Activated CD4-positive, CD25-positive, alpha-beta regulatory T cell (primary cell): ENCODE measurements at places on chromosomes 2 and 18.

DNA sequence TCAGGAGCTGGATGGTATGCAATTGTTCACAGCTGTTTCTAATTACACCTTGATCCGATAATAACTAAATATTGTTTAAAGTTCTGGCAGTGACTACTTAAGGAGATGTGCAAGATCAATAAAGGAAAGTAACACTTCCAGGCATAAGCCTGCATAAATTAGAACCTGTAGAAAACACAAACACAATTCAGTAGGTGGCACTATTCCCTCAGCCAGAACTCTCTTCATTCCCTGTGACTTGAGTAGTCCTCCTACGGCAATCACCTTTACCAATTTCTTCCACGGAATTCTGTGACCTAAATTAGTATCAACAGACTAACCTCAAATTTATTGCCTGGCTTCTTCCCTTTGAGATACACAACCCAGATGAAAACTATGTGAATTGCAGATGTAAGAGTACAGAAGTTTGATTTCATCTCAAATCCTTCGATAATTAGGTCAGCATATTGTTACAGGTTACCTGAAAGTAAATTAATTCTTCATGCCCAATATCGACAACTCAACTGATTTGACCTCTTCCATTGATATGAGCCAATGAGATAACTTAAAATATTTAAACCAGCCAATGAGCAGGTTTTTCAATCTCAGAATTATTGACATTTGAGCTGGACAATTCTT lies 137.8 kb downstream of the PID1 start:
- DNase-seq: no peak

GRCh38 chr2:106028192-106028591 lies 165.9 kb downstream of the UXS1 start:
- no peak for DNase-seq

DNA sequence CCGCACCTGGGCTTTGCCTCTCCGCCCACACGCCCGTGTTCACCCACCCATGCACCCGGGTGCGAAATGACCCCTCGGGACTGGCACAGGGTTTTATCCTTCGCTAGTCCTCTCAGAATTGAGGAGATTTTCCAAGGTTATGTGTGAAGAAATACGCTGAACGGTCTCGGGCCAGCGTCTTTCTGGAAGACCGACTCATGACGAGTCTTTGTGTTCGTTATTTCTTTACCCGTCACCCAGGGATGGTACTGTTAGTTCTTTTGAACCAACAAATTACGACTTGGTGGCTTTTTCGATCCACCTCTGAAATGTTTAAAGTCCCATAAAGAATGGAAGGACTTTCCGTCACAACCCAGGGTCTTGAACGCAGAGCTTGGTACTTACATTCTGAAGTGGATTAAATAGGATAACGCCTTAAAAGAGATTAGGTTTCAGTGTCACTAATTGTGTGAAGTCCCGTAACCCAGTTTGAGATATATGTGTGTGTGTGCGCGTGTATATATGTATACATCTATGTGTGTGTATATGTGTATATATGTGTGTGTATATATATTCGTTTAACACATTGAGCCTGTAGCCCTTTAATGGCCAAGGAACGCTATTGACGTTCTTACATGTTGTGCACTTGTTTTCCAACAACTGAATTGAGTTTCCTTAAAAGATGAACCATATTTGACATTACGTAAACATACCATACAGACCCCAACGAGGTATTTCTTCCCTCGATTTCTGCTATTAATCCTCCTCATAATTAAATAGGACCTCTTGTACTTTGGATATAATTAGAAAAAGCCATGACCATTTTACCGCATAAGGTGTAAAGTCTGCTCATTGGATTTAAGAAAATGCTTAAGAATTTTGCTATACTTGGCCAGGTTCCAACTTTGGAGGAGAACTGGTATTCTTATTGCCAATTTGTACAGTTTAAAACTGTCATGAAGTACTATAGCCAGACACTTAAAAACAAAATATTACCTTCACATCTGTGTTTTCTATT lies 889 bp downstream of the ZC3H15 start:
- DNase-seq: no peak

DNA sequence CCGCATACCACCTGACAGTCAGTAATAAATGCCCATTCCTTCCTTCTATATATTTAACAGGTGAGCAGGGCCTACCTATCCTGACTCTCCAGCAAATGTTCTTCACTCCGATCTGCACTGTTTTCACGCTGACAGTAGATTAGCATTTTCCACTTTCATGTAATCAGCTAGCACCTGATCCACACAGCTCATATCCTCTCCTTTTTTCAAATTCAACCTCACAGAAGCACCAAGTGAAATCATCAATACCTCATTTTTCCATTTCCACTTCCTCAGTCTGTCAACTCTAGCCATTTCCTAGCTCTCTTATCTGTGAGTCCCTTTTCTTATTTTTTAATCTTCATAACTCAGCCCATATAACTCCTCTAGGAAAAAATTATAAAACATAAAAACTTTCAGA lies 402.8 kb downstream of the ZEB2 start:
- no peak for DNase-seq

GRCh38 chr2:140270224-140270623 lies 1490.0 kb upstream of the NXPH2 start:
- DNase-seq: no peak

- no peak for DNase-seq
These were observed 30.4 kb downstream of the PRKRA start for GRCh38 chr2:178420463-178420999.

DNA sequence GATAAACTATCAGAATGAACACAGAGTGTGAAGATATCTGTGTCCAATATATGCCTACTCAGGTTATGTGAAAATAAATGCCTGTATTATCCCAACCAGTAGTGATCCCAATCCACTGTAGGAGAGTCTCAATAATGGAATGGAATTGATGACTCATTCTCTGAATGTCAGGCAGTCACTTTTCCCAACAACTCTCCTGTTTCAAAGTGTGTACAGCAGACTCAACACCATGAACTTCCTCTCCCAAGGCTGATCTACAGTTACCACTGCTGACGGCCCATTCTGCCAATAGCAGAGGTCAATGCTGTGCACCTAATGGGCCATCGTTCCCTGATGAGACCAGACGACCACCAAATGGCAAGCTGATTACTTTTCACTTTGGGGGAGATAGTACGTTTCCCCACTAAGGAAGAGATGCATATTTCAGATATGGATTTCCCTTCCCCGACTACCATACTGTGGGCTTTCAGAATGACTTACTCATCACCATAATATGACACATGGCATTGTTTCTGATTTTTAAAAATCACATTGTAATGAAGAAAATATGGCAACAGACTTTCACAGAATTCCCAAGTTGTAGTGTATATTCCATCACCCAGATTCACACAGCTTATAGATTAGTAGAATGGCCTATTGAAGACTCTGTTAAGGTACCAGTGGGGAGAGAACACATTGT lies 601.7 kb upstream of the VRK2 start:
- no peak for DNase-seq

DNA sequence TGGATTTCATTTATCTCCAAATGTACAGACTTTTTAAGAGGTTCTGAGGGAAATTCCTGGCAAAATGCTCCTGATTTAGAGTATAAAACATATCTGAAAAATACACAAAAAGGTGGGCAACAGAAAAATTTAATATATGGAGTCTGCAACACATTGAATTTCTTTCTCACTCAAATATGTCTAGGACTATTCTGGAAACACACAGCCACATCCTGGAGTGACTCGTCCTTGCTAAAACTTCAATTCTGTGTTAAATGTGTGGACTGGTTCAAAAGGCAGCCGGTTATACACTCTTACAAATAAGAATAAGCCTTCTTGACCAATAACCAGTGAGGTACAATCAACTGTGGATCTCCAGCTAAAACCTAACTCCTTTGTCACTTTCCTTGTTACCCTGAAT lies 44.1 kb upstream of the RND3 start:
- no peak for DNase-seq

- DNase-seq: no peak
These were observed 61.3 kb downstream of the ZBTB7C start for GRCh38 chr18:48347756-48348326.

- no peak for DNase-seq
These were observed 115.4 kb downstream of the GORASP2 start for GRCh38 chr2:171044416-171044815.

DNA sequence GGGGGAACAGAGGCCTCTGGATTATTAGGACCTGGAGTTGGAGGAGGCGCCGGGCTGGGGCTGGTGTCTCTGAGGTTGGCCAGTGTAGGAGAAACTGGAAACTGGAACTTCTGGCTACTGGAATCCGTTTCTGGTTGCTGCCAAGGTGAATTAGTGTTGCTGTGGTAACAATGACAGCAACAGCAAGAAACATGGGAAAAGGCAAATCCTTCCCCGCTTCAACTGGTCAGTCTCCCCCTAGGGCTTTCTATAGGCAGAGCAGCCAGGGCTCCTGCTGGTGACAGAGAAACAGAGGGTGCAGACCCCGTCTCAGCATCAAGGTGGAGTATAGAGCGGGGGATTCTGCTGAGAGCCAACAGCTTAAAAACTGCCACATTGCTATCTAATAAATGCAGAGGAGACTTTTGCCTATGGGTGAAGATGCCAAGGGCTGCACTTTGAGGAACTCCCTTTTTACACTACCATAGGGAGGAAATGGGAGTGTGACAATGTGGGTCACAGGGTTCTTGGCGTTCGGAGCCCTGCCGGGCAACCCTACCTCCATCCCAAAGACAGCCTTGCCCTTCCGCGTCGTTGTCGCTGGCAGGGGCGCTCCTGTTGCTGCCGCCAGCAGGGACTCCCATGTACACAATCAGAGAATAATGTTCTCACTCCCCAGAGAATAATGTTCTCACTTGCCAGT lies 81.4 kb upstream of the CABLES1 start:
- DNase-seq: no peak

- DNase-seq: no peak
These were observed 282.7 kb upstream of the CDH2 start for GRCh38 chr18:28459587-28459986.

DNA sequence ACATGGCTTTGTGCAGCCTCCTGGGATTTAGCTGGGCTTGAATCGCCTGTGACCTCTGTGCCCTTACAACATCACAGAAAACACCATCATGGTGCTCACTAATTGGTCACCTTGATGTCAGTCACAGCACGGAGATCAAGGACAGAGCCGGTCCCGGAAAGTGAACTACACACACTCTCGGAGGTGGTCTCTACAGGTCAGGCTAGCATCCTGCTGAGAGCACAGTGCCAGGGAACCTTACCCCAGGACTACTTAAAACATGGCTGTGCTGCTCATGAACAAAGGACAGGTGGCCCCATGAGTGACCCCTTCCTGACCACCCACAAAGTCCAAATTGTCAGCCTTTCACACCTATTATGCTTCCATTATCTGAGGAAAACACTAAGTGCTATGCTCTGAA lies 1782.1 kb upstream of the CELF4 start:
- no peak for DNase-seq

DNA sequence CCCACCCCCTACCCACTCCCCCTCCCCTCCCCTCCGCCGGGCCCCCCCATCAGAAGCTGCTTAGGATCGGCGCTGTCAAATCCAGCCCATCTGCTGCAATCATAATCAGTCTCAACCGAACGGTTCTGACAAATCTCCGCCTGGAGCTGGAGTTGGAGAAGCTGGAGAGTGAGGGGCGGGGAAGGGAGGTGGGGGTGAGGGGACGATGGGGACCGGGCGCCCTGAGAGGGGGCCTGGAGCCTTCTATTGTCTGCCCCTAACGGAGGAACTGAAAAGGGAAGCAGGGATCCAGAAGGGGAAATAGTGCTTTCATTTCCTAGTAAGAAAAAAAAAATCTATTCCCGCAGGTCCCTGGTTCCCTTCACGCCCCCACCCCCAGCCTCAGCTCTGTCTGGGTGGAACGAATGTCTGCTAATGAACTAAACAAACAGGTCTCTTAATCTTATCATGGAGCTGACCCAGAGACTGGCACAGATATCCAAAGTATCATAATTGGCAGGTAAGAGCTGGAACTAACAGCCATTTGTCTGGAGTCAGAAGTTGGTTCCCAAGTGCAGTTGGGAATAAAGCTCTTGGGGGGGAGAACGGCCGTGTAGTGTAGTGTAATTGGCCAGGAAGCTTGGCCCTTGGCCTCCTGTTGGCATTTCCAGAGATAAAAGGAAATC lies 301.2 kb downstream of the NCKAP5 start:
- no peak for DNase-seq

GRCh38 chr2:120787822-120788700 lies 52.4 kb downstream of the GLI2 start:
- no peak for DNase-seq

GRCh38 chr2:168119515-168120141 lies 127.8 kb downstream of the STK39 start:
- DNase-seq: no peak

DNA sequence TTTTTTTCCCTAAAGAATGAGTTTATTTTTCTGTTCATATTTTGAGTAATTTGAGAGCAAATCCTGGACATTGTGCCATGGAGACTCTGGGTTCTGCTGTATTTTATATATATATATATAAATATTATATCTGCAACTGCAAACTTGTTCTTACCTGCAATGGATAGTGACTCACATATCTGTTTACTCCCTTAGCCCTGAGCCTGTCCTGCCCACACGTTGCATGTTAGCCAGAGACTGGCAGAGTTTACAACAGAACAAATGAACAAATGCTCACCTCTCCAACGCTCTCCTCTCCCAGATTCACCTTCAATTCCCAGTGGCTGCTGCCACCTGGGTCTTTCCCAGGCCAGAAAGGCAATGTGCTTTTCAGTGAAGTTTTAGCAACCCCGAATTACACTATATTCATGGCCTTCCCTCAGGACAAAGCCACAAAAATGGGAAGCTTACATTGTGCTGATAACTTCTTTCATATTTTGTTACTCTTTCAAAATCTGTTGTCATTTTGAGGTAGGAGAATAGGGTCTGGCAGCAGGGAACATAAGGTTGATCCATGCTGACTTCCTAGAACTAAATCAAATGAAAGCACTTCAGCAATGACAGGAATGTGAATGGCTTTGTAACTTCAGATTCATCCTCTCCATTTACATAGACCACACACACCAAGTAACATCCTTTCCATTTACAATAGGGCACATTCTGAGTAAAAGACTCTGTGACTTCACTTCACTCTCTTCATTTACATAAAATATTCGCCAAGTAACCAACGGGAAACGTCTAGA lies 105.4 kb upstream of the FAM110C start:
- no peak for DNase-seq

- no peak for DNase-seq
These were observed 1.7 kb upstream of the SMAD2 start for GRCh38 chr18:47932190-47932589.

DNA sequence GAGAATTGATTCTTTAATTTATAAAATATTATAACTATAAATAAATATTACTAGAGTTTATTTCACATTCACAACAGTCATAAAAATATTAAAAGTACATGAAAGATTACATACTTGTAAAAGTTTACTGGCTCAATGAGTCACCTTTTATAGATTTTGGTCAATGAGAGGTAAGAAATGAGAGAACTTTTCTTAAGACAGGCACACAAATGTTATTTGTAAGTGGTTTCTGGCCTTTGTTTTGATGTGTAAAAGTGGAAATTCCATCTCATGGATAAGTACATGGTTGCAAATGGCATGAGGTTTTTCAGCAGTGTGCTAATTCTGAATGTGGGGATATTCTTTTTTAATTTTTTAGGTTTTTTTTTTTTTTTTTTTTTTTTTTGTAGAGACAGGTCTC lies 63.8 kb downstream of the TTC27 start:
- DNase-seq: no peak
